Fibroblast of lung (primary cell): ENCODE measurements at places on chromosomes 5 and 9. TPM values are rescaled to one million over a fixed set of nuclear protein-coding genes. Genes with fewer than 3 reads are reported as not detected.

The SLC36A2 gene
- total RNA-seq = not detected in 2 replicates

The N4BP3 gene
- 0.26 and 0.83 TPM in 2 replicates for total RNA-seq

The PCDHGA9 gene
- 2.6 and 4.8 TPM in 2 replicates for total RNA-seq

The GLDC gene
- total RNA-seq = 0.51 and 0.83 TPM in 2 replicates

The EIF4E1B gene
- not detected in 2 replicates for total RNA-seq

The UHRF2 gene
- total RNA-seq = 56.2 and 81.7 TPM in 2 replicates

The SV2C gene
- not detected in 2 replicates for total RNA-seq

The IRX2 gene
- 0.26 and 0.33 TPM in 2 replicates for total RNA-seq

The ARID3C gene
- total RNA-seq = under 0.01 and 0.17 TPM in 2 replicates

The NUTM2G gene
- total RNA-seq = not detected in 2 replicates

The LCN15 gene
- not detected in 2 replicates for total RNA-seq

The IFNB1 gene
- total RNA-seq = under 0.01 and 0.17 TPM in 2 replicates

The CTNND2 gene
- not detected in 2 replicates for total RNA-seq

The CDKN2B gene
- total RNA-seq = 29.0 and 44.9 TPM in 2 replicates

The DMRT3 gene
- total RNA-seq = not detected in 2 replicates

The OR1Q1 gene
- total RNA-seq = not detected in 2 replicates

The IFNA6 gene
- total RNA-seq = not detected in 2 replicates

The GOLGA1 gene
- total RNA-seq = 12.8 and 15.9 TPM in 2 replicates

The NPR3 gene
- total RNA-seq = 1.5 and 14.9 TPM in 2 replicates

The ASPN gene
- 10.4 and 10.5 TPM in 2 replicates for total RNA-seq

The TAS2R1 gene
- total RNA-seq = not detected in 2 replicates
